ENCODE measurements at places on chromosomes 11 and 22.
A peak's percentile ranks its signal among the peaks of the same experiment; 100 is the strongest.

DNA sequence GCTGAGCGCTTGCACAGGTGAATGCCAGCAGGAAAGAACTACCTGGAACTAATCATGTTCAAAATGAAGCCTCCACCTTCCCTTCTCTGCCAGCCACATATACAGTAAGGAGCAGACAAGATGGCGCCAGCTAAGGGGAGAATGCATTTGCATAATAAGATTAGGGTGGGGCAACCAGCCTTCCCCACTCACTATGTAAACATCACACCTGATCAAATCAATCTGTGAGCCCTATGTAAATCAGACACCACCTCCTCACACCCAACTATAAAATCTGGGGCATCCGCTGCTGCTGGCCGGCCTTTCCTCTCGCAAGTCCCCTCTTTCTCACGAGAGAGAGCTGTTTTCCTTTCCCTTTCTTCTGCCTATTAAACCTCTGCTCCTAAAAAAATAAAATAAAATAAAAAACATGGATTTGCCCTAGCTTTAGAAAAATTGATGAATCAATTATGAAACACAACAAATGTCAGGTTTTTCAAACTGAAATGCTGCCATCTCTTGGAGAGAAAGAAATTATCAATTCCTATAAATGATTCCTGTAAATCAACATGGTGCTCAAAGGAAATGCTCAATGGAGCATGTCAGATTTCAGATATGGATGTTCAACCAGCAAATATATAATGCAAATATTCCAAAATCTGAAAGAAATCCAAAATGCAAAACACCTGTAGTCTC lies 108.9 kb downstream of the SGSM3 start:
- DNase-seq, result no peak

DNA sequence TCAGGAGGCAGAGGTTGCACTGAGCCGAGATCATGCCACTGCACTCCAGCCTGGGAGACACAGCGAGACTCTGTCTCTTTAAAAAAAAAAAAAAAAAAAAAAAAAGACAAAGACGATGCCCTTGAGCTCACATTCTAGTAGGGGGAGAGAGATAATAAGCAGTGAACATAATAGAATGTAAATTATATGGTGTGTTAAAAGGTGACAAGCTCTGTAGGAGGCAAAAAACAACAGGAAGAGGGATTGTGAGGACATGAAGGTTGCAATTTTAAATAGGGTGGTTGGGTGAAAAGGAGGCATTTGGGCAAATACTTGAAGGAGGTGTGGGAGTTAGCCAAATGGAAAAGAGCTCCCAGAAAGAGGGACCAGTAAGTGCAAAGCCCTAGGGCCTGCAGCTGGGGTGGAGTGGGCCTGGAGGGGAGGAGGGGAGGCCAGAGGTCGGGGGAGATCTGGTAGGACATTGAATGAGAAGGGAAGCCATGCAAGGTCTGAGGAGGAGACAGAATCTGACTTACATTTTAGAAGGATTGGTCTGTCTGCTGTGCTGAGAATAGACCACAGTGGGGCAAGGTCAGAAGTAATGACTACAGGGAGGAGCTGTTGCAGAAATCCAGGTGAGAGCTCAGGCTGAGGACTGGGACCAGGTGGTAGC lies 26.6 kb downstream of the P2RY2 start:
- DNase-seq, result peak; percentile 33

- no peak for DNase-seq
Observed at GRCh38 chr11:64947208-64947814, 11.6 kb upstream of the GPHA2 start.

GRCh38 chr11:17238377-17238776 lies 30.6 kb upstream of the PIK3C2A start:
- no peak for DNase-seq

GRCh38 chr11:39345834-39346442 lies 2113.5 kb downstream of the LRRC4C start:
- DNase-seq, result no peak

GRCh38 chr22:35498026-35498800 lies 42.4 kb upstream of the RASD2 start:
- DNase-seq, result no peak

GRCh38 chr11:26283852-26284408 lies 48.0 kb upstream of the ANO3 start:
- no peak for DNase-seq

DNA sequence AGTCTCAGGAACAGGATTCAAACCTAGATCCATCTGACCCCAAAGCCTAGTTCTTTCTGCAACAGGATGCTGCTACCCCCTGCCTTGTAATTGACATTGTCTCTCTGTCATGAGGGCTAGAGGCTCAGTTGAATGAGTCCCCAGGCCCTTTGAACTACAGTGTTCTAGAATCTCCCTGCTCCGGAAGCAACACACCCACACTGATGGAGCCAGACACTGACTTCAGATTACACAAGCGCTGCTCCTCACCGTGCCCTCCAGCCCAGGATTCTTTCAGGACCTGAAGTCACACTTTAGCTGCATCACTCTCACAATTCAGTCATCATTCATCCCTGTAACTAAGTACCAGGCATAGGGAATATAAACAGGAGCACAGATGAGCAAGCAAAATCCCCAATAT lies 69.6 kb downstream of the RAB30 start:
- no peak for DNase-seq

DNA sequence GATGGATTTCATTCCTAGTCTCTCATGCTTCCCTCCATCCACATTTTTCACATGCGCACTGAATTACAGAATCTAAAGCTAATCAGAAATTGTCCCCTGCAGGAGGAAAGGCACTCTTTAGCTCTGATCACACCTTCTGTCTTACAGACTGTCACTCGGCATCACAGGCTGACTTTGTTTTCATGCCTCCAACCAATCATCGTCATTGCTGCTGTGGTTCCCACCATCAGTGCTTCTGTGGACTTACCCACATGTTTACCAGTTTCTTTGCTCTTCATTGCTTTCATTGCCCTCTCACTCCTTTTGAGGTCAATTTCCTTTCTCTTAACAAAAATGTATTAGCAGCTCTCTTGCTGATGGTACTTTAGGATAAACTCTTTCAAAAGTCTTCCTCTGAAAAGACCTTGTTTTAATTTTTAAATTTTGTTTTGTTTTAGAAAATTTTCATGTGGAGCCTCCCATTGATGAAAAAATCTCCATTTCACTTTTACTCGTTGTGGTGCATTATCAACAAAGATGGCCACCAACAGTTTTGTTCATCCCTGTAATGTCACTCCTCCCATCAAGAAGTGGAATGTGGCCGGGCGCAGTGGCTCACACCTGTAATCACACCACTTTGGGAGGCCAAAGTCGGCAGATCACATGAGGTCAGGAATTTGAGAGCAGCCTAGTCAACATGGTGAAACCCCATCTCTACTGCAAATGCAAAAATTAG lies 20.2 kb upstream of the TREH start:
- DNase-seq, result no peak

GRCh38 chr11:74948546-74948897 lies 369 bp downstream of the XRRA1 start:
- DNase-seq, result no peak

DNA sequence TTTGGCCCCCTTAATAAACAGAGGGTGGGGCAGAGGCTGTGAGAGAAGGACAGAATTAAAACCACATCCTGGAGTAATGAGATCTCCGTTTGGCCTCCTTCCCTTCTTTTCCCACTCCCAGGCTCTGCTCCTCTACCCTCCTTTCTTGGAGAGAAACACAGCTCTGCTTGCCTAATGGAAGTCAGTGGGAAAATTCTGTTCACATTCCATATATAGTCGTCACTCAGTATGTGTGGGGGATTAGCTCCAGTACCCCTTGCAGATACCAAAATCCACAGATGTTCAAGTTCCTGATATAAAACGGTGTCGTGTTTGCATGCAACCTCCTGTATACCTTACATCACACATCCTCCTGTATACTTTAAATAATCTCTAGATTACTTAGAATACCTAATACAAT lies 37.6 kb upstream of the THY1 start:
- no peak for DNase-seq

DNA sequence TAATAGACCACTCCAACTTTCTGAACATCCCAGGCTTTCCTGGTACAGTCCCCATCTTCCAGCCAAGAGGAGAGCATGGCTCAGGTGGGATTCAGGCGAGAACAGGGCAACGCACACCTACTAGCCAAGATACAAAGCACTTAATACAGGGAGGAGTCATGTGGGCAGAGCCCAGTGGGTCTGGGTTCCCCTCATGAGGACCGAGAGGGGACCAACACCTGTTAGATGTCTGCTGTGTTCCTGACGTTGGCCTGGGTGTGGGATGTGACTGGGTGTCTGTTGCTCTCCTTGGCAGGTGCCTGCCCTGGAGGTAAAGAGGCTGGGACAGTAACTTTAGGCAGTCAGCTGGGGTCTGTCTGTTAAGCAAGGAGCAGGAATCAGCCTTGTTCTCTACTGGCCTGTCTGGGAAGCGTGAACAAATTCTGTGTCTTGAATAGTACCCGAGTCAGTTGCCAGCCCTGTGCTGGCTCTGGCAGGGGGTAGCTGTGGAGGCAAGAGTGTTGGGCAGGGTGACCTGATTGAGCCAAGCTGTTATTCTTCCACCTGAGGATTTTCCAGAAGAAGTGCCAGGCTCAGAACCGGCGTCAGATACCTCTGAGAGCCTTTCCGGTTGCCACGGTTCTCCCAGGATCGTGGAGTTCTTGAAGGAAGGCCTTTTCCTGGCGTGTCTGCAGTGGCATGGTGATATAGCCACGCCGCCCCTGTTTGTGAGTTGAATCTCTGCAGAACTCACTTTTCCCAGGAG lies 56.3 kb downstream of the BCR start:
- no peak for DNase-seq

- peak; percentile 31 for DNase-seq
Observed at GRCh38 chr22:22938672-22939587, 51.3 kb downstream of the IGLL5 start.

- DNase-seq, result no peak
Observed at GRCh38 chr11:67023957-67024353, 1.0 kb downstream of the SYT12 start.

- DNase-seq, result no peak
Observed at GRCh38 chr11:66548774-66549630, 2.3 kb downstream of the ACTN3 start.

DNA sequence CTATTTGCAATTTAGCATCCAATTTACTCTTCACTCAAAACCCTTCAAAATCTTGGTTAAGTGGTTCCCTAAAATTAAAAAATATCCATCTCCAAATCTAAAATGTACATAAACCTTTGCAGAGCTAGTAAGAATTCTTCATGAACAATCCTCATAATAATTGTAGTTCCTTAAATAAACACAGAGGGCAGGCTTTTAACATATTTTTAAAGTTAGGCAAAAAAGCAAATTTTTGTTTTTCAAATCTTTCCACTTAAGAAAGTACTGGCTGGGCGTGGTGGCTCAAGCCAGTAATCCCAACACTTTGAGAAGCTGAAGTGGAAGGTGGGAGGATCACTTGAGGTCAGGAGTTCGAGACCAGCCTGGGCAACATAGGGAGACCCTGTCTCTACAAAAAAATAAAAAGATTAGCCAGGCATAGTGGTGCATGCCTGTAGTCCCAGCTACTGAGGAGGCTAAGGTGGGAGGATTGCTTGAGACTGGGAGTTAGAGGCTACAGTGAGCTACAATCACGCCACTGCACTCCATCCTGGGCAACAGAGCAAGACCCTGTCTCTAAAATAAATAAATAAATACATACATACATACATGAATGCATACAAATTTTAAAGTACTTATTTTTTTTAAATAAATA lies 25.1 kb upstream of the PLAAT3 start:
- no peak for DNase-seq

DNA sequence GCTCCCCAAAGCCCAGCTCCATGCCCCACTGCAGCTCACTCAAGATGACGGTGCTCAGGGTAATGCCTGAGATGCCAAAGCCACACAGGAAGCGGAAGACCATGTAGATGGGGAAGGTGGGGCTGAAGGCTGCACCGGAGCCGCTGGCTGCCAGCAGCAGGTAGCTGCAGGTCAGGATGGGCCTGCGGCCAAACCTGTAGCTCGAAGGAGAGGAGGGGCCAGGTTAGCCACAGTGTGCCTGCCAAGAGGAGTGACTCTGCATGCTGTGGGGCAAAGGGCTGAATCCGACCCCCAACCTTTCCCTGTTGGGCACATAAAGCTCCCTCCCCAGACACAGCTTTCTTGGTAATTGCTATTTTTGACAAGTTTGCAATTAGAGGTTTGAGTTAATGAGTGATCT lies 14.9 kb upstream of the SLC22A6 start:
- DNase-seq, result no peak

GRCh38 chr11:60777572-60777971 lies 7.6 kb upstream of the MS4A10 start:
- peak; percentile 12 for DNase-seq

DNA sequence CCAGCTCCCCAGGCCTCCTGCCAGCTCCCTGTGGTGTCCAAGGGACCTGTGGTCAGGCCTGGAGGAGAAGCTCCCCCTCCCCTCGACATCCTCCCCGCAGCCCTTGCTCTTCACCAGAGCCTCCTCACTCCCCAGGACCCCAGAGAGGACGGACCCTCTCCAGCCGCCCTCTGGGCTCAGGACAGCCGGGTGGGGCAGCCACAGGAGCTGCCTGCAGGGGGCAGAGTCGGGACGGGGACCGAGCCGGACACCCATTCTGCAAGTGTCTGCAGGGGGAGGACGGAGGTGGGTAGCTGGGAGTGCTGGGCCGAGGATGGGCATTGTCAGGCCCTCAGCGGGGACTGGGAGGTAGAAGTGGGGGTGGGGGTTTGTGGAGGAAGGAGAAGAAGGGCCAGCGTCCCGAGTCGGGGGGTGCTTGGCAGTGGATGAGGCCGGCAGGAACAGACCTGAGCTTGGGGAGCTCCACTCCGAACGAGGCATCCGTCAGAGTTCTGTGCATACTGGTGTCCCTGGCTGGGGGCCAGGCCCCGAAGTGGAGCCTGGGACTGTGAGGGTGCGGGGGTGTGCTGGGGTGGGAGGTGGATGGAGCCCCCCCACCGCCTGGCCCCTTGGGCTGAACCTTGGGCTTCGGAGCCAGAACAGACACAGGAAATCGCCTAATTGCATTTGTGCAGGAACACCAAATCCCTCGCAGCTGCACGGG lies 15.2 kb downstream of the PRR33 start:
- peak; percentile 68 for DNase-seq

DNA sequence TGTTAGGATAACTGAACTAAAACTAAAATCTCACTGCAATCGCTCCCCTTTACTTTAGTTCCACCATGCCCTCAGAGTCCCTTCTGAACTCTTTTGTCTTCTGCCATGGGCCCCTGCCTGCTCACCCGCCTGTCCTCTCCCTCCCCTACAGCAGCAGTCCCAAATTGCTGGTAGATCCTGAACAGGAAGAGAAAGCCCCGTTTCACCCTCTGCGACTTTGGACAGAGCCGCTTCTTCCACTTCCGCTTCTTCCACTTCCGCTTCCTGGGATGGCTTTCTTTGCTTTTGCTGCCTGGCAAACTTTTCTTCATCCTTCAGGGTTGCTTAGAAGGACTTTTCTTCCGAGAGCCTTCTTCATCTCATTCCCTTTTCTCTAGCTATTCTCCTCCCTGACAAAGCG lies 35.7 kb upstream of the TLCD5 start:
- no peak for DNase-seq

GRCh38 chr11:9575260-9576240 lies 2.1 kb downstream of the WEE1 start:
- no peak for DNase-seq

- DNase-seq, result no peak
Observed at GRCh38 chr11:2142300-2142759, 3.1 kb upstream of the IGF2 start.

Measured in upper lobe of right lung (tissue), 1 donor.